ENCODE measurements at places on chromosomes 4 and X.

GRCh38 chr4:88630756-88631155, 38.5 kb downstream of the HERC3 start:
- DNase-seq: no peak

DNA sequence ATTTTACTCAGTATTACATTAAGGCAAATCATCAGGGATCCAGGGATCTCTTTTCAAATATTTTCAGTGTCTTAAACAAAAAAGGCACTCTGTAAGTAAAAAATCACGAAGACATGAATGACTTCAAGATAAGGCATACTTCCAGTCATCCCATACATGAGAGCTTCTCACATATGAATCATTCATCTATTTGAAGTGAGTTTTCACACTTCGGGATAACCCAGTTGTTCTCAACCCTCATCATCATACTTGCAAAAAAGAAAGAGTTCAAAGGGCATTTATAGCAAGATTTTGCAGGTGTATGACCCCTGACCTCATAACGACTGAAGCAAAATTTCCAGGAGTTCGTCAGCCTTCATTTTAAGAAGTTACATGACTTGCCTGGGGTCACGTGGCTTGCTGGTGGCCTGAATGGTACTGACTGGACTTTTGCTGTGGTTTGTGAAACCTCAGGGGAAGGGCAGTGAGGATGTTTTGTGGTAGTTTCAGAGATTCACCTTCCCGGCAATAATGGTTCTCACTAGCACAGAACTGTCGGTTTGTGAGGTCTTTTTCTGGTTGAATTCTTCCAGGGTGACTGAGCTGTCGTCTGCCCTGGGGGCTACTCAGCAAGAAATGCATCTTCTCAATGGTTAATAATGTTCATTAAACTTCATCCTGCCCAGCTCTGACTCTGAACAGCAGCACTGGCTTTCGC, 115.8 kb upstream of the SHISA3 start:
- DNase-seq: no peak

DNA sequence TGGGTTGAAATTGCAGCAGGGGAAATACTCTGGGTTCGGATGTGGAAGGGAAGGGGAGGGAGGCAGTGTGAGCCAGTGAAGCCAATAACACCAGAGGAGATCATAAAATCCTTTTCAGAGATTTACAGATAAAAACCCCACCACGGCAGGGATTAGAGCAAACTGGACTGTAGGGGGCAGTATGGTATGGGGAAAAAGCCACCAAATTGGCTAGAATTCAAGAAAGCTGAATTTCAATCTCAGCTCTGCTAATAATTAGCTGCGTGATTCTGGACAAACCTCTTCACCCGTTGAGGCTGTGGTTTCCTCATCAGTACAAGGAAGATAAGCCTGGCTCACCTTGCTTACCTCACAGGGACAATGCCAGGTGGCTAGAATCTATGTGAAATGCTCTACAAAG, 108.1 kb downstream of the ATG4A start:
- peak; percentile 1 for DNase-seq

DNA sequence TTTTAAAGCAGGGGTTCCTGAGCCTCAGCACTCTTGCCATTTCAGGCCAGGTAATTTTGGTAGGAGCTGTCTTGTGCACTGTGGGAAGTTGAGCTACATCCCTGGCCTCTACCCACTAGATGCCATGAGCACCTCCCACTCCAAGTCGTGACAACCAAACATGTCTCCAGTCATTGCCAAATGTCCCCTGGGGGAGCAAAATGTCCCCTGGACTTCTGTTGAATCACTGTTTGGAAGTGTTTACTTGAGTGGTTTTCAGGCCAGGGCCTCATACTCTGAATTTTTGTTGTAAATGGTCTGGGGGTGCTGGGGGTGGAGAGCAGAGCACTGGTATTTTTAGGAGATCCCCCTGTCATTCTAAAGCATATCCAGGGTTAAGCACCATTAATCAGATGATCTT, 3.2 kb downstream of the PDK3 start:
- no peak for DNase-seq

GRCh38 chr4:174598800-174599199, 76.5 kb upstream of the HPGD start:
- DNase-seq: no peak

- DNase-seq: no peak
These were observed 36.8 kb downstream of the AFAP1 start for GRCh38 chr4:7902826-7903225.

- no peak for DNase-seq
These were observed 1.1 kb upstream of the ETNPPL start for GRCh38 chr4:108763986-108764385.

- DNase-seq: no peak
These were observed 187.7 kb upstream of the MAGEB2 start for GRCh38 chrX:30027636-30028035.

GRCh38 chr4:15912961-15913630, 25.4 kb downstream of the FGFBP1 start:
- DNase-seq: no peak

DNA sequence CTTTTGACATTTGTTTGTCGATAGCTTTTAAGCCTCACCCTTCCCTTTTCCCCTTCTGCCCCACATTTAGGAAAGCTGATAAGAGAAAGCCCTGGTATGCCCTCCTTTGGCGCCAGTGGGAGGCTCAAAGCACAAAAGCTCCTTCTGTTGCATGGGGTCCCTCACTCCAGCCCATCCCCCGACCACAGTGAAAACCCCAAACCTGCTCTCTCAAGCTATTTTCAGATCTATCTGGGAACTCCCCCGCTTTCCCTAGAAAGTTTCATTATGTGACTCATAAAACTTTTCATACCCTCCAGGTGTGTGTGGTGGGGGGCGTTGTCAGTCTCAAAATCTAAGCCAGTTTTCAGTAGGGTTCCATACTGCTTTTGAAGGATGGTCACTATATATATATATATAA, 259.0 kb upstream of the PCDH7 start:
- no peak for DNase-seq
